Hepatocyte (in vitro differentiated cells): ENCODE measurements at places on chromosomes 7 and 10. TPM values are rescaled to one million over a fixed set of nuclear protein-coding genes. Genes with fewer than 3 reads are reported as not detected.

- peak; percentile 2 for DNase-seq
These were observed 90.2 kb upstream of the FAM20C start for GRCh38 chr7:102047-102711.

DNA sequence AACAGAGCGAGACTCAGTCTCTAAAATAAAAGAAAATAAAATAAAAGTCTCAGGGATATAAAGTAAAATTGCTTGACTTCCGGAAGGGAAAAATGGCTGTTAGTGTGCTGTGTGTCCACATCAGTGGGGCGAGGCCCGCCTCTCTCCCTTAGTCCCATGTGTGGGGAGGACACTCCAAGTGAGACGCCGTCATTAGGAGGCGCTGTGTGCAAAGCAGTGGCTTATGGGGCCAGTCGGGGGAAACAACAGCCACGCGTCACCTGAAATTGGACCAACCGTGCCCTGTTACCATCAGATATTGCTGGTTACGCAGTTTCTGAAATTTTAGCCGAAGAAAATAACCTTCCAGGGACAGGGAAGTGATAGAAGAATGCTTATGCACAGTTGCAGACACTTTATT is 15.8 kb downstream of the SFXN4 start:
- no peak for DNase-seq

DNA sequence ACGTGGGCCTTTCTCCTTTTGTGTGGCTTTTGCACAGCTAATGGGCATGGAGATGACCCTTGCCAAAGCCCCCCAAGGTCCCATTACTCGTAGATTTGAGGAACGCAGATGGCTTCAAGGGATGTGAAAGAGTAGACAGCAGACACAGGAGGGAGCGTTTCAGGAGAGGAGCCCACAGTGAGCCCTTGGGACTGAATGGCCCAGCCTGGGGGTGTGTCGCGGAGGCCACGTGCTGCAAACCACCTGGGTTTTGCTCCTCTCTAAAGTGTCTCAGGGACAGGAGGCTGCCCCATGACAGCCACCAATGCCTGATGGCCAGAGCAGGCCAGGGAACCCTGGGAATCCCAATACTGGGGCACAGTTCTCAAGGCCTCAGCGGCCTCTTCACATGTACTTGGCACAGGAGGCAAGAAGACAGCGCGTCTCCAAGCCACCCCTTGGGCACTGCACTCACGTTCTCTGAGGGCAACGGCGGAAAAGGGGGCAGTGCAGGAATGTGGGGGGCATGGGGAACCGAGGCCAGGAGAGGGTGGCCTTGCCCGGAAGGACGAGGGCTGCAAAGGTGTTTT is 185.2 kb downstream of the WDR37 start:
- no peak for DNase-seq

TEX36 gene
- polyA plus RNA-seq = not detected in 2 replicates

DNA sequence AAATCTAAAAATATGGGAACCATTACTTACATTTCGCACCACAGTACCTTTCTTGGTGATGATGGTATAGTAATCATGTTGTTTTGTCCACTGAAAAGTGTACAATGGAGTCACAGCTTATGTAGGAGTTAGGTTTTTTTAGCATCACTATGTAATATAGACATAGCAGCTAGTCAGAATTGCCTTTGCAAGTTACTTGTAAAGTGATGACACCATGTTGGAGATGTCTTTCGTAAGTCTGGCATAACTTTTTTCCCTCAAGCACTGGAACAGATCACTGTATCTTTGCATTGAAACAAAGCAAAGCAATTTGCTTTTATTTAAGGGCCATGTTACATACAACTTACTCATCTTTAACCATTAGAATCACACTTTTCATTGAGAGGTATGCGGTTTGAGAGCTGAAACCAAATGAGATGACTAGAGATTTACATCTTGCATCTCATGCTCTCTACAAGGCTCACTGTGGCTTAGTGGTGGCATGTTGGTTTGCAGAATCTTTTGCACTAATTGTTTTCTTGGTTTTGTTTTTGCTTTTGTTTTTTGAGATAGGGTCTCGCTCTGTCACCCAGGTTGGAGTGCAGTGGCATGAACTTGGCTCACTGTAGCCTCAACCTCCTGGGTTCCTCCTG is 18.3 kb downstream of the UBN2 start:
- DNase-seq = no peak

C7orf57 gene
- polyA plus RNA-seq = not detected in 2 replicates

NKX6-2 gene
- polyA plus RNA-seq = 4.9 and 5.0 TPM in 2 replicates

DNA sequence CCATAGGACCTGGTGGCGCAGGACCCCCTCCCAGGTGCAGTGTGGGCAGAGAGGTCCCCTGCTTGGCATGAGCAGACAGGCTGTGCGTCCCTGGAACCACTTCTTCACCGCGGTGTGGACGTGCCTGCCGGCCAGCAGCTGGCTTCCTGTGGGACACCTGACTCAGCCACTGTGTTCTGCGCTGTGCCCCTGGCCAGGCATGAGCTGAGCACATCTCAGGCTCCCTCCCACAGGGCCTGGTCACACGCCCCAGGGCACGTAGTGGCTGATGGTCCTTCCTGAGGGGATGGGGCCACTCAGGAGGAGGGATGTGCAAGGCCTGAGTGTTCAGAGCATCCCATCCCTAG is 3.5 kb upstream of the DEPP1 start:
- DNase-seq = no peak

DNA sequence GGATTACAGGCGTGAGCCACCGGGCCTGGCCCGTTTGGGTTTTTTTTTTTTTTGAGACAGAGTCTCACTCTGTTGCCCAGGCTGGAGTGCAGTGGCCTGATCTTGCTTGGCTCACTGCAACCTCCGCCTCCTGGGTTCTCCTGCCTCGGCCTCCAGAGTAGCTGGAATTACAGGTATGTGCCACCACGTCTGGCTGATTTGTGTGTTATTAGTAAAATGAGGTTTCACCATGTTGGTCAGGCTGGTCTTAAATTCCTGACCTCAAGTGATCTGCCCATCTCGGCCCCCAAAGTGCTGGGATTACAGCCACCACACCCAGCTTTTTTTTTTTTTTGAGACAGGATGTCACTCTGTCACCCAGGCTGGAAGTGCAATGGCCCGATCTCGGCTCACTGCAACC is 5.9 kb upstream of the BAIAP2L1 start:
- DNase-seq = no peak

- DNase-seq = no peak
These were observed 99.3 kb downstream of the FAM53B start for GRCh38 chr10:124644771-124645415.

DNA sequence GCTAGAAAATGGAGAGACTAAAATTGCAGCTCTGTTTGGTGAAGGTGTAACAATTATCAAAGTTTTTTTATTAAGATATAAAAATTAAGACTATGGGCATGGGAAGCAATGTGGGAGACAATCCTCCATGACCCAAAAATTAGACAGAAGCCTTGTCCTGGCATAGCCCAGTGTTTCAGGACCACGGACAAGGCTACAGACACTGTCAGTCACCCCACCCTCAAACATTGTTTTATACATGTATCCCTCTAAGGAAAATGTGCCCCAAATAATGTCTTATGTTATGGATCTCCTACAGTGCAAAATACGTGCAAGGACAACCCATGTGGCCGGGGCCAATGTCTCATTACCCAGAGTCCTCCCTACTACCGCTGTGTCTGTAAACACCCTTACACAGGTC is 24.0 kb downstream of the HABP2 start:
- DNase-seq = peak; percentile 46

- no peak for DNase-seq
These were observed 38.1 kb downstream of the SLC35B4 start for GRCh38 chr7:134278502-134279153.

OGA gene
- 46.1 and 55.7 TPM in 2 replicates for polyA plus RNA-seq

IQUB gene
- polyA plus RNA-seq = 0.79 and 0.97 TPM in 2 replicates

DNA sequence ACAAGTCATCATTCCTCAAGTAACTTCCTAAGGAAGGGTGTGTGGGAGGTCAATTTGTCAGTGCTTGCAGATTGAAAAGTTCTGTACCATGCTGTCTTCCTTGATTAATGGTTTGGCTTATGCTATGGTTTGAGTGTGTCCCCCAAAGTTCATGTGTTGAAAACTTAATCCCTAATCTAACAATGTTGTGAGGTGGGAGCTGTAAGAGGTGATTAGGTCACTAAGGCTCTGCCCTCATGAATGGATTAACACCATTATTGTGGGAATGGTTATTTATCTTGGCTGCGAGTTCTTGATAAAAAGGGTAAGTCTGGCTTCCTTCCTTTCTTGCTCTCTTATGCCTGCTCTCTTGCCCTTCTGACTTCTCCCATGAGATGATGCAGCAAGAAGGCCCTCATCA is 29.3 kb upstream of the TMEM229A start:
- DNase-seq = no peak

DNA sequence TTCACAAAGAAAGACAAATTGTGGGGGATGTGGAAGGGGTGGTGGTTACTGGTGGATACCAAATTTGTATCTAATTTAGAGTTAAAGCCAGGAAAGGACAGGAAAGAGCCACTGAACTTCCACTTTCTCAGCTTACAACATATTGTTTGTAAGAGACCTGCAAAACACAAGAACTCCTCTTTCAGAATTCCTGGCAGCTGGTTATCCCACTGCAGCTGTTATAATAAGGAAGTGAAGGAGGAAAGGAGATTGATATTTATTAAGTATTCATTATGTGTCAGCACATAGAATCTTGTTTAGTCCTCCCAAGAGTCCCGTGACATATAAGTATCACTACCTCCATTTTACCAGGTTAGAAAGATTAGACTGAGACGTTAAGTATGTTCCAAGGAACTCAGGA is 481.7 kb downstream of the PHTF2 start:
- no peak for DNase-seq

- no peak for DNase-seq
These were observed 58.1 kb downstream of the CCDC3 start for GRCh38 chr10:12943425-12943824.

UFSP1 gene
- 4.2 and 4.3 TPM in 2 replicates for polyA plus RNA-seq

DNA sequence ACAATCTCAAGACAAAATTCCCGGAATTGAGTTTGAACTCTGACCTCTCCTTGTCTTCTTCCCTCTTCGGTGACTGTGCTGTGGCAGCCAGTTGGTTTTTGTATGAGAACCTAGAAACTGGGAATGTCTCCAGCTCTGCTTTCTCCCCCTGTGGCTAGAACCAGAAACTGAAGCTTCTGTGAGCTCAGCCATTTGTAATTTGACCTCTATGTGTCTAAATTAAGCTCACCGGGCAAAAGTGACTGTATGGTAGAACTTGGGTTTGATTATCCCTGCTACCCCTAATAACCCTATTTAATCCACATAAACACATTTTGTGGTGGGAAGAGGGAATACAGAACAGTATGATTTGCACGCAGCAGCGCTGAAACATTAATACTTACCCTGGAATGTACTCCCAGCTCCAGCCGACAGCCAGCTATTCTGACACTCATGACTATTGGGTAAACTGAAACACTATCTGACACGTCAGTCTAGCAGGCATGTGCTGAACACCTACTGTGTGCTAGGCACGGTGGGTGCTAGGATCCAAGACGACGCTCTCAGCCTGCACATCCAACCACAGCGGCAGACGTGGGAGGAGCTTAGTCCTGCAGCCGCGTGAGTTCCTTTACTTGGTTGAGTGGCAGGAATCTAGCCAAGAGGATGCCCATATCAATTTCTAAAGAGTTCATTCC is 324.8 kb downstream of the SFMBT2 start:
- DNase-seq = peak; percentile 40

SFRP5 gene
- 36.6 and 48.9 TPM in 2 replicates for polyA plus RNA-seq

DNA sequence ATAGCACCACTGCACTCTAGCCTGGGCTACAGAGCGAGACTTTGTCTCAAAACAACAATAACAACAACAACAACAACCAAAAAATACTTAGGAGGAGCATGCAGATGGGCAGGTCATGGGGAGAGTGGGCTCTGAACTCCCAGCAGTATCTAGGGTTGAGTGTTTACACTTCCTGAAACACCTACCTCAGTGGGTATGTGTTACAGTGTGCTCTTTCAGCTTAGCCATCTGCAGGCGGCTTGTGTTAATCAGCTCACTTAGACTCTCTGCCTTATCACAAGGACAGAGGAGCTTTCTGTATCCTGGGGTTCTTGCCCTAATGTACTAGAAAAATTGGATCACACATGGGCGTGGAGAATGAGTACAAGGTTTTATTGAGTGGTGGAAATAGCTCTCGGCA is 340.2 kb downstream of the KIF20B start:
- no peak for DNase-seq

CFTR gene
- 28.4 and 29.8 TPM in 2 replicates for polyA plus RNA-seq

NPSR1 gene
- not detected in 2 replicates for polyA plus RNA-seq

- no peak for DNase-seq
These were observed 93.6 kb downstream of the SNX10 start for GRCh38 chr7:26385240-26385639.

DNA sequence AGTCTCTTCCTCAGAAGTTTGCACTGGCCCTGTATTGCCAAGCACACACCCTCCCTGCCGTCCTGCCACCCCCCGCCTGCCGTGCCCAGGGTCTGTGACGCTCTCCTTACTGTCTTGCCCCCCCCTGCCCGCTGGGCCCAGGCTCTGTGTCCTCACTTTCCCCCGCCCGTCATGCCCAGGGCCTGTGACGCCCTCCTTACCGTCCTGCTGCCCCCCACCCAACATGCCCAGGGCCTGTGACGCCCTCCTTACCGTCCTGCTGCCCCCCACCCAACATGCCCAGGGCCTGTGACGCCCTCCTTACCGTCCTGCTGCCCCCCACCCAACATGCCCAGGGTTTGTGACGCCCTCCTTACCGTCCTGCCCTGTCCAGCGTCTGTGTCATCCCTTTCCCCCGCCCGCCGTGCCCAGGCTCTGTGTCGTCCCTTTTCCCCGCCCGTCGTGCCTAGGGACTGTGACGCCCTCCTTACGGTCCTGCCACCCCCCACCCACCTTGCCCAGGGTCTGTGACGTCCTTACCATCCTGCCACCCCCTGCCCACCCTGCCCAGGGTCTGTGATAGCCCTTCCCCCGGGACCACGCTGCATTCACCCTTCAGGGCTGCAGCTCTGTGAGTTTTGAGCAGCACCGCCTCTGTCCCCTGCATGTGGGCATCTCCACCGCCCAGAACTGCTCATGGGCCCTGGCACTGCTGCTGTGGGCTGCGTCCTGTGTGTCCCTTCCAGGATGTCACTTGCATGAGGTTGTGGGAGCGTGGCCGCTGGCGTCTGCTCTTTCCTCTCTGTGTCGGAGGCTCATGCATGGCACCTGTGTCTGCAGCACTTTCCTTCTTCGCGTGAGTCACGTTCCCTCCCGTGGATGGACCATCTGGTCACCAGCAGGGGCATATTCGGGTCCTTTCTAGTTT is 19.3 kb upstream of the PRKAR1B start:
- DNase-seq = no peak

GRCh38 chr7:18289788-18290187 is 205.8 kb upstream of the HDAC9 start:
- DNase-seq = no peak

NCAPG2 gene
- polyA plus RNA-seq = 6.2 and 7.0 TPM in 2 replicates

GRCh38 chr7:30155481-30155880 is 20.7 kb downstream of the MTURN start:
- DNase-seq = no peak

DNA sequence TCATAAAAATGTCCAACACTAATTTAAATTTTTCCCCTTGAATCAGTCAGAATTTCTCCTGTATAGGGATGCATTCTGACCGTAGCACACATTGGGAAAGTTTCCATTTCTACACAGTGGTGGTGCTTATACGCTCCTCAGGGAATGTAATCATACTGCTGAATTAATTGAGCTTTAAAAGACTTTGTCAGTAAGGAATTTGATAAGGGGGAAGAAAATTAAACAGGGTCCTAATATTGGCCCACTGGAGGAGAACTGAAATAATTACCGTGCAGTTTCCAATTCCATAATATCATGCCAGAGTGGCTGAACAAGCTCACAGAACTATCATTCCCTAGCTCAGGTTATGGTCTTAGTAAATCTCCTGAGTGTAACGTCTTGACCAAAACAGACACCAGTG is 1041.9 kb downstream of the NRG3 start:
- no peak for DNase-seq

- no peak for DNase-seq
These were observed 92.3 kb downstream of the TNS3 start for GRCh38 chr7:47489624-47490023.

AMPH gene
- 1.1 and 2.8 TPM in 2 replicates for polyA plus RNA-seq

NEBL gene
- polyA plus RNA-seq = 6.3 and 9.9 TPM in 2 replicates

CUTC gene
- 26.3 and 29.4 TPM in 2 replicates for polyA plus RNA-seq
